ENCODE measurements at places on chromosomes 11 and 22. TPM values are rescaled to one million over a fixed set of nuclear protein-coding genes. Genes with fewer than 3 reads are reported as not detected.

- DNase-seq = no peak
These were observed 309.4 kb upstream of the ZC3H12C start for GRCh38 chr11:109783840-109784239.

APOBEC3A gene
- total RNA-seq = not detected

DNA sequence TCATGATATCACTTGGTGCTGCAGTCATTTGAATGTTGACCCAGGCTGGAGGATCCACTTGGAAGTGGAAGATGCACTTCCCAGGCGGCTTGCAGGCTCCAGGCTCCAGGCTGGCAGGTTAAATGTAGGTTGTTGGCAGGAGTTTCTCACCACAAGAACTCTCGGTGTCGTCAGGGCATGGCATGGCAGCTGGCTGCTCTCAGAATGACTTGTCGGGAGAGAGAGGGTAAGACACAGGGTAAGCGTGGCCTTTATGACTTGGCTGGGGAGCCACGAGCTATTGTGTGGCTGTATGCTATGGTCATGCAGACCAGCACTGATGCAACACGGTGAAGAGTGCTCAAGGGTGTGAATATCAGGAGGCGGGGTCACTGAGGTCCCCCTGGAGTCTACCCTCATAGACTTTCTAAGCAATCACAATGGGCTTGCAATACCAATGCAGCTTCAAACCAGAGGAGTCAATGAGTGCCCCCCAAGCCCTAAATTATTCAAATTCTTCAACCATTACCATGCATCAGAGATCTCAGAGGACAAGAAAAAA, 1027.7 kb downstream of the OPCML start:
- DNase-seq = no peak

DNA sequence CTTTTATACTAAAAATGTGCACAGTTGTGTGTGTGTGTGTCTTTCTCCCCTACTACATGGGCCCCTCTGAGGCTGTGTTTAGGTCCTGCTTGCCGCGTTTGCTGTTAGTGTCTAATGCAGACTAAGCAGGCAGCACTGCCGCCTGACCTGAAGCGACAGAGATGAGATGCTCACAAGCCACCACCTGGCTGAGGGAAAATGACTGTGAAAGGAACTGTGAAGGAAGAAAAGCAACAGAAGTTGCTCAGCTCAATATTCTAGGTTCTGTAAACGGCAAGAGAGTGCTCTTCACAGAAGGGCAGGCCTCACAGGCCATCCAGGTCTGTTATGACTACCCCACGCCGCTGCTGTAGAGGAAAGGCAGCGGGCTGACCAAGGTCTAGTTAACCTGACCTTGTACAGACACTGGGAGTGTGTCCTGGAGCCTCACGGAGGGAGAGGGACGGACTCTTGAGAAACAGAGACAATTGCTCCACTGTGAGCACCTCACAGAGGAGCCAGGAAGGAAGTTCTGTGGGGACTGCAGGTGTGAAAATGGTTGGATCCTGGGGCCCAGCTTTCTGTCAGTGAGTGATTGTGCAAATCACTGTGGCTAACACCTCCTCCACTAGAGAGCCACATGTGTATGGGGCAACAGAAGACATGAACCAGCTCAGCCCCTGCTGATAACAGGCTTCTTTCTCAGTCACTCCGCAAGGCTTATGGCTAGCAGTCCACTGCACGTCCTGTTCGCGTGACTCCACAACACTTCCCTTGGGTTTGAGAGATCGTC, 31.3 kb upstream of the YPEL1 start:
- no peak for DNase-seq

Data from MG63 (cell line).